Lung (tissue), 17 donors: ENCODE measurements at places on chromosomes 7 and 10. TPM values are rescaled to one million over a fixed set of nuclear protein-coding genes. Genes with fewer than 3 reads are reported as not detected.

DNA sequence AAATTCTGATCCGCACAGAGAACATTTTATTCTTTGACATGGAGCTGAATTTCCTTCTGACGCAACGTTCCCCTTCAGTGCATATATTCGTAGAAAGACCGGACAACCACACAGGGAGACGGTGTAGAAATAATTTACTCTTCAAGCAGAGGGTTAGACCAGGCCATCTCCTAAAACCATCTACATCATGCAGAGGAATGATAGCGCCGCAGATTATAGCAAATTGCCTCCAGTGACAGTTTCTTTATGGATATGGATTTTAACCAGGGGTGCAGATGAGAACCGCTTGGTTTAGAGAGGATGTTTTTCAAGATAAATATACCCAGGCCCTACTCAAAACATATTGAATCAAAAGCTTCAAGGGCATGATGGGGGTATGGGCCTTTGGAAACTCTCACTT lies 759.3 kb upstream of the AUTS2 start:
- no peaks in the 10 kb centered on the region for H3K27me3 ChIP-seq
- H3K36me3 ChIP-seq: no peaks in the 10 kb centered on the region

- no peak for DNase-seq
- H3K4me1 ChIP-seq: no peaks in the 10 kb centered on the region
- H3K27ac ChIP-seq: no peak overlapping the region
- no peaks in the 10 kb centered on the region for H3K27me3 ChIP-seq
- no peaks in the 10 kb centered on the region for H3K36me3 ChIP-seq
- H3K4me3 ChIP-seq: no peak overlapping the region
These were observed 218.4 kb upstream of the SEMA3D start for GRCh38 chr7:85405016-85405902.

DNA sequence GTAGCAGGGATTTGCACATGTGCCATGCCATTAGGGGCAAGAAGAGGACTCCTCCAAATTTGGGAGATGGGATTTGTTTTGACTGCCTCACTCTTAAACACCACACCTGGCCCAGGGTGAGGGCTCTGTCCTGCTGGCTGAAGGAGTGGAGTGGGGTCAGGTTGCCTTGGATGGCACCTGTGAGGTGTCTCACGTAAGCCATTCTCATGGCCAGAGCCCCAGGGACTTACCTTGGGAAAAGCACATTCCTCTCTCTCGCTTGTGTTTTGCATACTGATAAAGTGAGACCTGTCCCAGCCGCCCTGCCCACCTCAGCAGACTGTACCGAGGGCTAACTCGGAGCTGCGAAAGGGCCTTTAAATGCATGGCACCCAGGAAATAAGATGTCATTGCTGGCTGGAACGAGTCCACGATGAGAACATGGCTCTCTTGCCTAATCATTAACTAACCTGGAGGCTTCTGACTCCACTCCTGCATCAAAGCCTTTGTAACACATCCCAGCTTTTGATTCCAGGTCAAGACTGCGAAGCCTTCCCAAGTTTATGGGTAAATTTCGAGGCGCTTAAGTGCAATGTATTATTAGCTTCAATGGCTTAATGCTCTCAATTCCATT lies 184.0 kb upstream of the RNF32 start:
- no peak overlapping the region for H3K27ac ChIP-seq
- H3K36me3 ChIP-seq: no peaks in the 10 kb centered on the region
- no peaks in the 10 kb centered on the region for H3K4me1 ChIP-seq
- peak; percentile 25 for DNase-seq

GRCh38 chr10:71622154-71622526 lies 97.4 kb downstream of the C10orf105 start:
- H3K27ac ChIP-seq: peak overlapping the region; percentile 26
- H3K36me3 ChIP-seq: no peaks in the 10 kb centered on the region
- DNase-seq: peak; percentile 79
- H3K27me3 ChIP-seq: no peaks in the 10 kb centered on the region
- H3K4me3 ChIP-seq: no peak overlapping the region
- peaks cover 26% of the 10 kb centered on the region for H3K4me1 ChIP-seq

The AKR1C3 gene
- 116 TPM for total RNA-seq

- no peaks in the 10 kb centered on the region for H3K27me3 ChIP-seq
- no peak for DNase-seq
- no peaks in the 10 kb centered on the region for H3K4me1 ChIP-seq
- H3K27ac ChIP-seq: no peak overlapping the region
These were observed 39.5 kb downstream of the RBM28 start for GRCh38 chr7:128304212-128304611.

GRCh38 chr10:58267713-58268453 lies at the start of gene IPMK:
Gene IPMK (minus strand): TSS chr10:58267894. CDS start chr10:58267611, 283 bp downstream.
- no peaks in the 10 kb centered on the region for H3K27me3 ChIP-seq
- DNase-seq: peak; percentile 94
- H3K4me3 ChIP-seq: peak within 1 kb of the TSS; percentile 81

The COMTD1 gene
- total RNA-seq: 4.6 TPM

The SP4 gene
- 16.6 TPM for total RNA-seq

DNA sequence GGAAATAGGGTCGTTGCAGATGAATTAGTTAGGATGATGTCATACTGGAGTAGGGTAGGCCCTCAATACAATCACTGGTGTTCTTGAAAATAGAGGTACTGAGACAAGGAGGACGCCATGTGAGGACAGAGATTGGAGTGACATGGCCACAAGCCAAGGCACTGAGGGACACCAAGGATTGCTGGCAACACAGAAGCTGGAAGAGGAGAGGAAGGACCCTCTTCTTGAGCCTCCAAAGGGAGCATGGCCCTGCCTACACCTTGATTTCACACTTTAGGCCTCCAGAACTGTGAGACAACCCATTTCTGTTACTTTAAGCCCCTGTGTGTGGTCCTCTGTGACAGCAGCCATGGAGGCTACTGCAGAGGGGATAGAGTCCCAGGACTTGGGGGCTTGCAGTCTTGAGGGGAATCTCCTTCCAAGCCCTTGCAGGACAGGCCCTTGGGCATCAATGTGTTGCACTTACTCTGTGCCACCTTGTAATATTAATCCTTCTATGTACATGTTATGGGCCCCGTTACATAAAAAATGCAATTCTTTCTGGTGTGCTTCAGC lies 3.7 kb upstream of the AOC1 start:
- no peaks in the 10 kb centered on the region for H3K4me1 ChIP-seq
- H3K27me3 ChIP-seq: no peaks in the 10 kb centered on the region
- no peak for DNase-seq
- H3K4me3 ChIP-seq: no peak overlapping the region

GRCh38 chr10:133230387-133231195 lies 574 bp downstream of the UTF1 start:
- peak; percentile 22 for DNase-seq
- H3K4me3 ChIP-seq: no peak overlapping the region
- peaks cover 56% of the 10 kb centered on the region for H3K27me3 ChIP-seq
- H3K4me1 ChIP-seq: no peaks in the 10 kb centered on the region
- no peak overlapping the region for H3K27ac ChIP-seq

The SMO gene
- total RNA-seq: 19.3 TPM

DNA sequence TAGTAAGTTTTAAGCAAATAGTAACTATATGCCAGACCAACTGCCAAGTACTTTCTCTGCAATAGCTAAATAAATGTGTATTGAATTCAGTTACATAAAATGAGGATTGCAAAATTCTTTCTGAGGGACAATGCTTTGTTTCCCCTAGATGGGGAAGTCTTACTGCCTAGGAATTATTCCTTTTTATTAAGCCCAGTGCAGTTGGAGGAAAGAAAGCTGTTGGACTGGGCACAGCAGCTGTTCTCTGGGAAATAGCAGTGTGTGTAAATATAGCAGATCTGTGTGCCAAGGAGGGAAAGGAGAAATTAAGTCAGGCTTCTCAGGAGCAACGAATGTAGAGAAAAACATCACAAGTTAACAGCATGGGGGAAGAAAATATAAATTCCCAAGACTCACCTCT lies 77.1 kb downstream of the SEC23IP start:
- peak; percentile 58 for DNase-seq
- H3K4me1 ChIP-seq: no peaks in the 10 kb centered on the region
- H3K27me3 ChIP-seq: no peaks in the 10 kb centered on the region
- H3K27ac ChIP-seq: no peak overlapping the region
- no peak overlapping the region for H3K4me3 ChIP-seq
- H3K36me3 ChIP-seq: no peaks in the 10 kb centered on the region

DNA sequence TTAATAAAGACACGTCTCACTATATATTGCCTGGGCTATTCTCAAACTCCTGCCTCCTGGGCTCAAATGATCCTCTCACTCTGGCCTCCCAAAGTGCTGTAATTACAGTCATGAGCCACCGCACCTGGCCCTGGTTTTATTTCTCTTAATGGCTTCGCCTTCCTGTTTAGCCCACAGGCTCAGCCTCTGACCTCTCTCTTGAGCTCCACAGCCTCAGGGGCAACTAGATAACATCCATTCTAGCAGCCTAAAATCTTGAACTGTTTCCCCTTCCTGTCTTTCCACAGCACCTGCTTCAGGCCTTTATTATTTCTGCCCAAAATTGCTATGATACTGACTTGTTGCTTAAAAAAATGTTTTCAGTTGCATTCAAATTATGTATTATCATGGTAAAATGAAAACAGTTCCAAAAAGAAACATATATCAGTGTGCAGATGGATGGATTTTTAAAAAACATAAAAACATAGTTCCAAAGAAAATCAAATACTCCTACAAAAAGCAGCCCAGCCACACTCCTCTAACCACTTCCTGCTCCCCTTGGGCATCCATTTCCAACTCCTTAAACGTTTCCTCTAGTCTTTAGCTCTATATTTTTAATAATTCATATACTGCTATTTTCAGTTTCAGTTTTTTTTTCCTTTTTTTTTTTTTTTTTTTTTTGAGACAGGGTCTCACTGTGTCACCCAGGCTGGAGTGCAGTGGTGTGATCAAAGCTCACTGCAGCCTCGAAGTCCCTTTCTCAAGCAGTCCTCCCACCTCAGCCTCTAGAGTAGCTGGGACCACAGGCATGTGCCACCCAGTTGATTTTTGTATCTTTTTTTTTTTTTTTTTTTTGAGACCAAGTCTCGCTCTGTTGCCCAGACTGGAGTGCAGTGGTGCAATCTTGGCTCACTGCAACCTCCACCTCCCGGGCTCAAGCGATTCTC lies 5.1 kb upstream of the BAZ1B start:
- H3K4me3 ChIP-seq: no peak overlapping the region
- H3K4me1 ChIP-seq: peaks cover 4% of the 10 kb centered on the region
- no peaks in the 10 kb centered on the region for H3K36me3 ChIP-seq
- no peaks in the 10 kb centered on the region for H3K27me3 ChIP-seq
- no peak overlapping the region for H3K27ac ChIP-seq
